Sigmoid colon (tissue), 7 donors: ENCODE measurements at places on chromosomes 3 and 15. TPM values are rescaled to one million over a fixed set of nuclear protein-coding genes. Genes with fewer than 3 reads are reported as not detected.

Gene IL16
- total RNA-seq: 26.3 TPM

Gene C3orf80
- total RNA-seq: 28.3 TPM

Gene A4GNT
- not detected for total RNA-seq

Gene PIERCE2
- 5.6 TPM for total RNA-seq

Gene SI
- not detected for total RNA-seq

Gene GOLGA8J
- not detected for total RNA-seq

Gene ITIH1
- total RNA-seq: not detected

Gene FHIT
- 10.2 TPM for total RNA-seq

Gene KIF15
- total RNA-seq: 3.0 TPM

Gene CCDC32
- 21.4 TPM for total RNA-seq

Gene SLC2A2
- total RNA-seq: not detected

Gene ARRDC4
- total RNA-seq: 150 TPM

Gene SLC27A2
- total RNA-seq: not detected

Gene SECISBP2L
- 44.6 TPM for total RNA-seq

Gene FGF7
- 105 TPM for total RNA-seq

Gene SKIL
- 24.8 TPM for total RNA-seq

Gene IGF2BP2
- total RNA-seq: 7.5 TPM

Gene SKOR1
- 1.1 TPM for total RNA-seq

Gene AGTR1
- 54.5 TPM for total RNA-seq

Gene RTP4
- total RNA-seq: 7.2 TPM

Gene SCN5A
- 0.83 TPM for total RNA-seq

Gene ZMYND10
- not detected for total RNA-seq

Gene HIGD2B
- total RNA-seq: not detected

Gene NECTIN3
- 31.4 TPM for total RNA-seq
